ENCODE measurements at places on chromosomes 7 and 10.

DNA sequence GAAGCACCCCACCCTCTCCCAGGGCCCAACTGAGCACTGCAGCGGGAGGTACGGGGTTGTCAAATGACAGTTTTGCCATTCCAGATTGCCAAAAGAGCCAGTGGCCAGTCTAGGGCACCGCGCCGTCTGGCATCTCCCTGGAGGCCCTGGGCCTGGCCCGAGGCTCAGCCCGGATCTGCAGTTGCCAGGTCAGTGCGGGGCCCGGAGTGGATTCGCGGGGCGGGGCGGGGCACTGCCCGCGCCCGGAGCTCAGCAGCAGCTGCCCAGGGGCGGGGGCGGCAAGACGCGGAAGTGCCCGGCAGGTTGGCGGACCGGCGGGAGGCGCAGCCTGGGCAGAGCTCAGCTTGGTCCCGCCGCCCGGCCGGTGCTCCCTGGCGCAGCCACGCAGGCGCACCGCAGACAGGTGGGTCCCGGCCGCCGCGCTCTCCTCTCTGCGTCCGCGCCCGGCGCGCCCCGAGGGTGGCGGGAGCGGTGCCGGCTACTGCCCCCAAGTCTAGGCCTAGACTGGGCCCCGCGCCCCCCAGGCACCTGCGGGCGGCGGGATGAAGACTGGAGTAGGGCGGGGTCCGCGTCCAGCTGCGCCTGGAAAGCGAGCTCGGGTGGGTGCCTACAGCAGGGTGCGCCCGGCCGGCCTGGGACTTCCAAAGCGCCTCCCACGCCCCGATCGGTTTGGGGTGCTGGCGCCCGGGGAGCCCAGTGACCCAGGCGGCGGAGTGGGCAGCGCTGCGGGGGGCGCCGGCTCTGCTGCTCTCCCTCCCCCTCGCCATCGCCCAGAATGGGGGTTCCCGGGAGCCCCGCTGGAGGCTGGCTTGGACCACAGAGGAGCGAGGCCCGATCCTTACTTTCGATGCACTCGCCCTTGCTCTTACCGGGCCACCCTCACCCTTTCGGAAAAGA is at the start of gene IRF5:
TSS of gene IRF5 (plus strand) at position 281 of the 897 bp plus-strand sequence. CDS start 4,155 bp downstream, outside the sequence.
- peak; percentile 76 for DNase-seq

- DNase-seq = no peak
Observed at GRCh38 chr7:40833191-40833887, 698.5 kb downstream of the SUGCT start.

GRCh38 chr10:8758029-8758428 is 703.5 kb downstream of the GATA3 start:
- no peak for DNase-seq

- peak; percentile 84 for DNase-seq
Observed at GRCh38 chr7:44307301-44307900, 18.0 kb downstream of the CAMK2B start.

DNA sequence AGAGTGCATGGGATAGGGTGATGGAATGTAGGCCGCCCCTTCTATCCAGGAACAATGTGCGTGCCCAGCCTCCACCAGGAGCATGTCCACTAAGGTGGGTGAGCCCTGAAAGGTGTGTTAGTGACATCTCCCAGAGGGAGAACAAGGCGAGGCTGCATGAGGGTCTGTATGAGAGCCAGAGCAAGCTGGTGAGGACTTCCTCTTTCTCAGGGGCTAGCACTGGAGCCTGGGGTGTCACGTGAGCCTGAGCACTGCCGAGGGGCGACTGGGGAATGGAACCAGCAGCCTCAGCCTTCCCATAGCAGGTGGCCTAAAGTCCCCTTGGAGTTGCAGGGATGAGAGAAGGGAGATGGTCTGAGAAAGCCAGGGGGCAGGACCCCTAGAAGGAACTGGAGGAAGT is 156.3 kb upstream of the COBL start:
- DNase-seq = no peak

DNA sequence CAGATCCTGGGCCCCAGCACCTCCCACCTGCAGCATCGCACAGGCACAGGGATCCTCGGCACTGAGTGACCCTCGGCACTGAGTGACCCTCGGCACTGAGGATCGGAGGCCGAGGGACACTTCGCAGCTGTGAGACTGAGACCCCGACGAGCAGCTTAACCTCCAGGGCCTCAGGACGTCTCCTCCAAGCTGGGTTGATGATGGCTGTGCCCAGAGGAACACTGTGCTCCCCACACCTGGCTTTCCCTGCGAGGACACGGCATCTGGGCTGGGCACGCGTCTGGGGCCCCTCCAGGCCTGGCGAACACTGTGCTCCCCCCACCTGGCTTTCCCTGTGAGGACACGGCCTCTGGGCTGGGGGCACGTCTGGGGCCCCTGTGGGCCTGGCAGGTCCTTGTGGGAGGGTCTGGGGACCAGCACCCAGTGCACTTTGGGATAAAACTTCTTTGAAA is 158.3 kb upstream of the PPP2R2D start:
- DNase-seq = no peak

GRCh38 chr10:93334901-93335327 is 147.2 kb downstream of the MYOF start:
- no peak for DNase-seq

DNA sequence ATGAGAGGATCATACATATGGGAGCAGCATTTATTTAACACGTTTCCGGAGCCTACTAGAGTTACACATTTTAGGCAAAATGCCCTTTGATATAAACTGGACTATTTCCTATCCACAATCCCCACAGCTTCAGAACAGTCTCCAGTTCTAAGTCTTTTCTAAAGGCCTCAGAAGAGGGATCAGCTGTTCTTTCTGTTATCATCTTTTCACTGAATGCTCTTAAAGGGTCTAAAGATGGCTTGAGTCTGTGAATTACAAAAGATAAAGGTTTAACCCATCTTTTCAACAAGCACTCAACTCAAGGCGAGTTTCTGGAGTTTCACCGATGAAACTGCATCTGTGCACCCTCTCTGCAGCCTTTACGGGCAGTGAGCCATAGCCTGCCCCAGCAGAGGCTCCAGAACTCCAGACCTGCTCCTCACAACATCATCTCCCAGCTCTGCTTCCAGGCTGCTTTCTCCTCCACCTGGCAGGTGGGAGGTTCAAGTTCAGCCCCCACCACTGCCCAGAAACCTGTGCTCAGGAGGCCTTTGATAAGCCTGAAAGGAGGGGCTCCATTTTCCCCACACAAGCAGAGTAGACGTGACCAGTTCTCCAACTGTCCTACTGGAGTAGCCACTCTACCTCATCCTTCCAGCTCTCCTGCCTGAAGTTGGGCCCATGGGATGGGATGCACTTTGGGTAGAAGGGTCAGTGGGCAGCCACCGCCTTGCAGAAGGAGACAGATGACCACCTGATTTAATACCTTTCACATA is 53.4 kb downstream of the HSPA12A start:
- no peak for DNase-seq

Data from D341Med (cell line).